ENCODE measurements at places on chromosomes 1 and 21.
A peak's percentile ranks its signal among the peaks of the same experiment; 100 is the strongest.

GRCh38 chr1:205811660-205812059, 1.3 kb downstream of the SLC41A1 start:
- no peak for DNase-seq

GRCh38 chr1:150820730-150821512, 12.9 kb upstream of the CTSK start:
- DNase-seq = no peak

DNA sequence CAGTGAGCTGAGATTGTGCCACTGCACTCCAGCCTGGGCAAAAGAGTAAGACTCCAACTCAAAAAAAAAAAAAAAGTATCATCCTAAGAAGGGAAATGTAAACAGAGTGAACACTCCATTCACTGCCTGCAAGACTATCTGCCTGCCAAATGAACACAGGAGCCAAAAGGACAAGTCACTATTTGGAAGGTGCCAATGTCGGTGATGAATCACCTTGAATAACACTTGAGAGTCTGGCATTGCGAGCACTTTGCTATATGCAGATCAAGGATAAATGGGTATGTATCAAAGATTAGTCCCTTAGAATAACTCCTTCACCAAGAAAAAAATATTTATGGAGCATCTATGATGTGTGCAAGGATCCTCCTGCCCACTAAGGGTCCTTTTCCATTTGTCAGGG, 6.6 kb downstream of the UBR4 start:
- no peak for DNase-seq

DNA sequence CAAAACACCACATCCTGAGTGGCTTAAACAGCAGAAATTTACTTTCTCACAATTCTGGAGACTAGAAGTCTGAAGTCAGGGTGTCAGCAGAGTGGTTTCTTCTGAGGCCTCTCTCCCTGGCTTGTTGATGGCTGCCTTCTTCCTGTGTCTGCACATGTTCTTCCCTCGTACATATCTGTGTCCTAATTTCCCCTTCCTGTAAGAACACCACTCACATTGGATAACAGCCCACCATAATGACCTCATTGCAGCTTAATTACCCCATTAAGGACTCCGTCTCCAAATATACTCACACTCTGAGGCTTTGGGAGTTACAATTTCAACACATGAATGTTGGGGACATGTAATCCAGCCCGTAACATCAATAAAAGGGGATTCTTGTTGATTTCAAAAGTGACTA, 23.4 kb downstream of the C8A start:
- no peak for DNase-seq

GRCh38 chr1:16175610-16176553, 20.0 kb upstream of the EPHA2 start:
- no peak for DNase-seq

GRCh38 chr1:160608057-160608456, 28.8 kb upstream of the CD84 start:
- DNase-seq = no peak

DNA sequence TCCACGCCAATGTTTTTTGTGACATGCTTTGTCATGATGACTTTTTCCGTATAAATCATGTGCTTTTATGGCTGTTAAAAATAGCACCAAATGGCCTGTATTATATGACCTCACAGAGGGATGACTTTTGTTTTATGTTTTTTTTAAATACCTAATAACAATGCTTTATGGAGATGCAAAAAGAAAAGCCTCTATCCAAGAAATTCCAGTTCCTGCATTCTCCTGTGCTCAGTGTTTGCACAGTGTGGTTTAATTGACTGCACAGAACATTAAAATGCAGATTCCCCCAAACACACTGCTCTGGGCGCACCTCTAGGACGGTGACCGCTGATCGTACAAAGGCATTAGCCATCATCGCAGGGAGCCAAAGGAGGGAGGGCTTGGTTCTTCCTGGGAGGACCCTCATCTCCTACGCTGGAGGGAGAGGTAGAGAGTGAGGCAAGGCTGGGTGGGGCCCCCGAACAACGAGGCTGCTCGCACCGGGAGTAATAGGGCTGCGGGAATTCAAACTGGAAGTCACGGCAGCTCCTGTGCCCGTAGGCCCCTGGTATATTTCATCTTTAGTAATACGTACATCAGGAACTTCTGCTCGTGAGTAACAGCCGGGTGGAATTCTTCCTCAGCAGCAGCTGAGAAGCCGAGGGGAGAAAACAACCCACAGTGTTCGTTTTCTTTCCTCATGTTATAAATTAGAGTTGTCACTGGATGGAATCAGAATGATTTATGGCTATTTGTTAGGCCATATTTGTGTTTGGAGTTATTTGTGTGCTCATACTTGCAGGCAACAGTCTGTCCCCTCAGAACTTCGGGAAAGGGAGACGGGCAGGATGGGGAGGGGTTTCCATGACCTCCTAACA, 465.6 kb downstream of the CAMTA1 start:
- DNase-seq = no peak

- DNase-seq = peak; percentile 57
These were observed 5.8 kb downstream of the IFI16 start for GRCh38 chr1:159015440-159015909.

- DNase-seq = no peak
These were observed 36.8 kb downstream of the KCNAB2 start for GRCh38 chr1:6082430-6082971.

DNA sequence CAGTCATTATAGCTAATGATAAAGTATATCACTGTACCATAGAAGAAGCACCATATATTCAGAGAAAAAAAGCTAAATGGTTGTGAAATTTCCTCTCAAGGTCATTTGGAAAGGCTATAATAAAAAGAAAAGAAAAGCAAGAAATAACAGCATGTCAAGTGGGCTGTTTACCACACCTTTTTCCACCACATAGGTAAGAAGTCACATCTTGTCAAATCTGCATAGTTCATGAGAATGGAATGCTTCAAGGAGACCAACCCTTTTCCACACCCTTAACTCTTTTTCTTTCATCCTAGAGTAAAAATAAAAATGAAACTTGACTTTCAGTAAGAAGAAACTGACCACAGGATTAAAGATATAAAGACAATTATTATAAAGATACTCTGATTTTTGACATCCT, 91.2 kb downstream of the ATP6V1G3 start:
- DNase-seq = no peak

- DNase-seq = no peak
These were observed 27.1 kb downstream of the KAZN start for GRCh38 chr1:14625572-14625971.

- DNase-seq = no peak
These were observed 46.1 kb downstream of the ADAMTS1 start for GRCh38 chr21:26798856-26799751.

DNA sequence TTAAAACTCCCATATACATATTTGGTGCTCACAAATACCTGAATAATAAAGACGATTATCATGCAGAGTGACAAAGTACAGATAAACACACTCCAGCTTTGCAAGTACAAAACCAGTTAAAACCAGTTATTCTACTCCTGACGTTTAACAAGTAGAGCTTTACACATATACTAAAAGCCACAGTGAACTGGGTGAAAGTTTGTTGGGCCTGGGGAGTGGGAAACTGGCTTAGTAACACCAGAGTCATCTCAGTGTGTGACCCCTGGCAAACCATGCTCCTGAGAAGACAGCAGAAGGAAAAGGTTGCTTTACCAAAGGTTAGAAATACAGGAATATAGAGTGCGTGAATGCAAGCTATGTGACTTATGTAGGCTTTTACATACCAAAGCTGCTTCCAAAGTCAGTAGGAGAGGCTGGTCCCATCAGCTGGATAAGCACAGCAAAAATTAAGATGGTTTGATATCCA, 148.1 kb downstream of the NRIP1 start:
- DNase-seq = no peak

- DNase-seq = no peak
These were observed 98.2 kb downstream of the DHRS3 start for GRCh38 chr1:12519693-12520364.

DNA sequence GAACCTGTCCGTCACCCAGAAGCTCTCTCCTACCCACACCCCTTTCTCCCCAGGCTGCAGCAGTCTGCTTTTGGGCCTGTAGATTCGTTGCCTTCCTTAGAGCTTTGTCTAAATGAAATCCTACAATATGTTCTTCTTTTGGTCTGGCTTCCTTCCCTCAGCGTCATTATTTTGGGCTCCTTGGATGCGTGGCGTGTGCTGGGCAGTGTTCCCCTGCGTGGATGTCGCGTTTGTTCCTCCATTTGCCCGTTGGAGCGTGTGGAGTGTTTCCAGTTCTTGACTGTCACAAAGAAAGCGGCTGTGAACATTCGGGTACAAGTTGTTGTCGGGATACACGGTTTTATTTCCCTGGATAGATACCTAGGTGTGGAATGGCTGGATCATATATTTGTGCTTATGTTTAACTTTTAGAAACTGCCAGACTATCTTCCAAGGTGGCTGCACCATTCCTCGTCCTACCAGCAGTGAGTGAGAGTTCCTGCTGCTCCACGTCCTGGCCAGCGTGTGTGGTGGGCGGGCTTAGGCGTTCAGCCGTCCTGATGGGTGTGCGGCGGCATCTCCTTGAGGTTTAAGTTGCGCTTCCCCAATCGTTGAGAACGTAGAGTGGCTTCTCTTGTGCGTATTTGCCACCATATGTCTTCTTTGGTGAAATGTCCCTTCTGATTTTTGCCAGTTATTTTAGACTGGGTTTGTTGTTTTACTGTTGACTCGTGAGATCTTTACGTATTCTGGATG, 31.7 kb downstream of the SKI start:
- DNase-seq = no peak

- no peak for DNase-seq
These were observed 16.6 kb downstream of the NUDC start for GRCh38 chr1:26938004-26938658.

GRCh38 chr1:235068158-235069121, 60.2 kb downstream of the TOMM20 start:
- no peak for DNase-seq

- DNase-seq = no peak
These were observed 16.1 kb upstream of the ACTL8 start for GRCh38 chr1:17739050-17739449.

DNA sequence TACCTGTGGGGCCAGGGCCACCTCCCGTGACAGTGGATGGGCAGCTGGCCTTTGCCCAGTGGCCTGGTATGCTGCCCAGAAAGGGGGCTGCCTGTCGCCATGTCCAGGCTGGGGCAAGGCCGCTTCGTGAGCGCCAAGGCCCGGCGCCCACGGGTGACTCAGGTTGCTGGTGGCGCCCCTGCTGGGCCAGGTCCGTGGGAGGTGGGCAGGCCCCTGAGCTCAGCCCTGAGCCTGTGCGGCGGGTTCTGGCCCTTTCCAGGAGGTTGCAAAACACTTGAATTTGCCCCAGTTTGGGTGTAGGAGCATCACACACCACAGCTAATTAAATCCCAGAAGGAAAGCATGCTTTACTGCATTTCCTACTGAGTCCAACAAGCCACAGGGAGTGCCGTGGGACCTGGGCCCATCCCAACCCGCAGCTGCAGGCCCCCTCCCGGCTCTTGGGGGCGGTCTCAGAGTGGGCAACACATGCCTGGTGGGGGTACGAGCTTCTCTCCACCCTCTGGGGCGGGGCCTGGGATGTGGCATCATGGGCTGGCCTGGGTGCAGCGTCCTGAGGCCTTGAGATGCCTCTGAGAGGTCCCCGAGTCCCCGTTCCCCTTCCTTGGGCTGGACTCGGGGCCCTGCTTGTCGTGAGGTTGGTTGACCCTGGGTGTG, 159.8 kb downstream of the PEX14 start:
- DNase-seq = no peak

DNA sequence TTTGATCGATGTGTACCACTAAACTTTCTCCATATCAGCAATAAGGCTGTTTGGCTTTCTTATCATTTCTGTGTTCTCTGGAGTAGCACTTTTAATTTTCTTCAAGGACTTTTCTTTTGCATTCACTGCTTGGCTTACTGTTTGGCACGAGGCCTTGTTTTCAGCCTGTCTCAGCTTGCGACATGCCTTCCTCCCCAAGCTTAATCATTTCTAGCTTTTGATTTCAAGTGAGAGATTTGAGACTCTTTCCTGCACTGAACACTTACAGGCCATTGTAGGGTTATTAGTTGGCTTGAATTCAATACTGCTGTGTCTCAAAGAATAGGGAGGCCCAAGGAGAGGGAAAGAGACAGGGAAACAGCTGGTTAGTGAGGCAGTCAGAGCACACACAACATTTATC, 120.6 kb upstream of the KCND3 start:
- DNase-seq = no peak

GRCh38 chr1:107670397-107671040, 294.5 kb downstream of the VAV3 start:
- no peak for DNase-seq

- no peak for DNase-seq
These were observed 142.5 kb downstream of the TIAM1 start for GRCh38 chr21:31201548-31201947.

- no peak for DNase-seq
These were observed 89.0 kb upstream of the BCAR3 start for GRCh38 chr1:93770640-93771039.

DNA sequence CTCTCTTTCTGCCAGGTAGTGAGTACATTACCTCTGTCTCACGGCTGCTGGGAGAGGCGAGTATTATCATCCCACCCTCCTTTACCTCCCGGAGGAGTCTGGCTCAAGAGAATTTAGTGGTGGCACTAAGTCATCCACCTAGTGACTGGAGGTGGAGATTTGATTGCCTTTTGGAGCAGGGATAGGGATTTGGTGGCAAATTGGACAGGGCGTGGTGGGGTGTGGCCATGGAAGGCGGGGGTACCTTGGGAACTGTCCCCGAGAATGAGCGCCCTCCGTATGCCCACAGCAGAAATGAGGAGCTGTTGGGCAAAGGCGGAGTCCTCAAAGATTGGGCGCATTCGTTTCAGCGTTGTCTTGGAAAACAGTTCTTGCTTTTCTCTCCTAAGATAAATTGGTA, 32.1 kb upstream of the HMGN1 start:
- DNase-seq = no peak

GRCh38 chr1:8249838-8250237, 68.1 kb upstream of the SLC45A1 start:
- no peak for DNase-seq

GRCh38 chr1:20413776-20414140, 72.3 kb downstream of the CAMK2N1 start:
- no peak for DNase-seq

DNA sequence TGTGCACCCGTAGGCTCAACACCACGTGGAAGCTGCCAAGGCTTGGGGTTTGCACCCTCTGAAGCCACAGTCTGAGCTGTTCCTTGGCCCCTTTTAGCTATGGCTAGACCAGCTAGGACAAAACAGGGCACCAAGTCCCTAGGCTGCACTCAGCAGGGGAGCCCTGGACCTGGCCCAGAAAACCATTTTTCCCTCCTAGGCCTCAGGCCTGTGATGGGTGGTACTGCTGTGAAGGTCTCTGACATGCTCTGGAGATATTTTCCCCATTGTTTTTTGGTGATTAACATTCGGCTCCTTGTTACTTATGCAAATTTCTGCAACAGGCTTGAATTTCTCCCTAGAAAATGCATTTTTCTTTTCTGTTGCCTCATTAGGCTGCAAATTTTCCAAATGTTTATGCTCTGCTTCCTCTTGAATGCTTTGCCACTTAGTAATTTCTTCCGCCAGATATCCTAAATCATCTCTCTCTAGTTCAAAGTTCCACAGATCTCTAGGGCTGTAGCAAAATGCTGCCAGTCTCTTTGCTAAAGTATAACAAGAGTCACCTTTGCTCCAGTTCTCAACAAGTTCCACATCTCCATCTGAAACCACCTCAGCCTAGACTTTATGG, 69.0 kb upstream of the KRTAP19-8 start:
- DNase-seq = no peak

All from stimulated activated CD4-positive, alpha-beta T cell treated with anti-CD3 and anti-CD28 coated beads, Interleukin-2, amount 100 ng/mL, for 48 hours (primary cell).